Esophagus mucosa (tissue), 1 donor: ENCODE measurements at places on chromosomes 6 and 20. TPM values are rescaled to one million over a fixed set of nuclear protein-coding genes. Genes with fewer than 3 reads are reported as not detected.

DNA sequence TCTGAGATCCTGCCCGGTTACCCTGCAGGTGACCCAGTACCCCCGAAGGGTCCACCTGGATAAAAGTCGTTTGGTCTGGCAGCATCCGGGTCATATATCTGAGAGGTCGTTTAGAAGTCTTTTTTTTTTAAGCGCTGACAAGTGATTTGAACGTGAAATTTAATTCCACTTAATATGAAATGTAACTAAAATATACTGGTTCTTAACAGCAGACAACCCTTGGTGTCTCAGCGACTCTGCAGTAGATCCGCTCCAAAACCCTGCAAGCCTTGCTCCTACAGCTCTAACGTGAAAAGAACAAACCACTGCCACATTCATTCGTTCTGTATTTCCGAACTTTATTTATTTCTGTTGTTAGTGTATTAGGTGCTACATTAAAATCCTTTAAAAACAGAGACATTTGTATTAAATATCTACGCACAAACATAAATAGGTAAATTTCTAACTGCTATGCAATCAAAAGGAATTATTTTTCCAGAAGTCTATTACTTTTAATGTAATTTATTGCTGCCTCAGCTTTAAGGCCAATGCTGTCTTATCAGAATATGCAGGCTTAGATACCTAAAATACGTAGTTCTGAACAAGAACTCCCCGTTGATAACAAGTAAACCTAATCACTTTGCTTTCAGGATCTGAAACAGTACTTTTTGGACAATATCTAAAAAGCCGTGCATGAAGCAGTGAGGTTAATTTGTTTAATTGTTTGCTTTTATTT is 33.5 kb upstream of the TCF21 start:
- ATAC-seq: no peak

- no peak for ATAC-seq
Observed at GRCh38 chr20:24376311-24377099, 92.9 kb upstream of the SYNDIG1 start.

- no peak for ATAC-seq
Observed at GRCh38 chr20:16175322-16175961, 397.8 kb downstream of the KIF16B start.

NFYA gene
- total RNA-seq: 9.6 TPM

KCNQ2 gene
- total RNA-seq: not detected
